Left ventricle myocardium superior (tissue), 1 donor: ENCODE measurements at places on chromosomes 5 and 9. TPM values are rescaled to one million over a fixed set of nuclear protein-coding genes. Genes with fewer than 3 reads are reported as not detected.

The PKD2L2 gene
- 0.55 TPM for total RNA-seq

The FPGS gene
- 31.9 TPM for total RNA-seq

The QRFP gene
- total RNA-seq = not detected

The PNPLA7 gene
- 10.7 TPM for total RNA-seq

The FOXD1 gene
- total RNA-seq = not detected

The C8G gene
- total RNA-seq = 2.2 TPM

The NPM1 gene
- total RNA-seq = 420 TPM

The TICAM2 gene
- total RNA-seq = 3.0 TPM

The TGFBI gene
- total RNA-seq = 47.6 TPM

The GRXCR2 gene
- total RNA-seq = 3.8 TPM

The CDX1 gene
- not detected for total RNA-seq

The LMX1B gene
- total RNA-seq = 0.74 TPM

The FBP2 gene
- total RNA-seq = not detected

The PCDHA9 gene
- not detected for total RNA-seq

The SHC3 gene
- 0.59 TPM for total RNA-seq

The MELK gene
- 0.64 TPM for total RNA-seq

The MLANA gene
- total RNA-seq = not detected

The PCDHGA1 gene
- 3.0 TPM for total RNA-seq
